ENCODE measurements at places on chromosomes 4 and X.

DNA sequence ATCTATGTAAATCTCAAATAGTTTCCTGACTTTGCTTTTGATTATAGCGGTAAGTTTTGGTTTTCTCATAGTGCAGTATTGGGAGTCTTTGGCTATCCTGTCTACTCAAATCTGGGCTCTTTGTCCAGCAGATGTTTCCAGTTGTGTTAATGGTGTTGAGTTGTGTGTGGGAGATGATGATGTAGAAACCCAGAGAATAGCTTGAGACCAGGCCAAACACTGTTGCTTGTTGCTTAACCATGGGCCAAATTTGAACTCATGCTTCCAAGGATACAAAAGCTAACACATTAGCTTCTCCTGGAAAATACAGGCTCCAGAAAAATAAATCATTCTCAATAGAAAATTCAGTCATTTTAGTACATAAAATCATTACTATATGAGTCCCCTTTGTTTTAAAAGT lies 82.6 kb upstream of the GYPA start:
- no peak for DNase-seq
- no peak overlapping the region for H3K27ac ChIP-seq
- H3K4me1 ChIP-seq, result no peaks in the 10 kb centered on the region
- H3K27me3 ChIP-seq, result no peaks in the 10 kb centered on the region
- no peak overlapping the region for H3K4me3 ChIP-seq

- no peaks in the 10 kb centered on the region for H3K36me3 ChIP-seq
- DNase-seq, result peak; percentile 87
- no peaks in the 10 kb centered on the region for H3K27me3 ChIP-seq
- H3K27ac ChIP-seq, result no peak overlapping the region
- no peak overlapping the region for H3K4me3 ChIP-seq
Observed at GRCh38 chr4:6576512-6576911, 1.5 kb downstream of the MAN2B2 start.

DNA sequence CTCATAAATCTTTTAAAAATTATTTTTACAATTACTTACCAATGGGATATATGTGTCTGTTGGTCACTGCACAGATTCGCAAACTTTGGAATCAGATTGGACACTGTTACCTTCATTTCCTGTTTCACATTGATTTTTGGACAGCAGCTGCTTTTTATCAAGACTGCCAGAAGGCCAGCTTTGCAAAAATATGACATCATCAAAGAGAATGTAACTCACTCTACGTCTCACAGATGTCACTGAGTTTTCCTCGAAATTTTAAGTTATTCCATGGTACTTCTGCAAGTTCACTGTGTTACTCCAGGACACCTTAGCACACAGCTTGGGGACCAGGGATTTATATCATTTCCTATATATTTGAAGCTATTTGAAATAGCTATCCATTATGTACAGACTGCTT lies 31.8 kb upstream of the MAGEB2 start:
- no peak for DNase-seq
- H3K27me3 ChIP-seq, result no peaks in the 10 kb centered on the region
- no peak overlapping the region for H3K27ac ChIP-seq
- no peaks in the 10 kb centered on the region for H3K4me1 ChIP-seq

DNA sequence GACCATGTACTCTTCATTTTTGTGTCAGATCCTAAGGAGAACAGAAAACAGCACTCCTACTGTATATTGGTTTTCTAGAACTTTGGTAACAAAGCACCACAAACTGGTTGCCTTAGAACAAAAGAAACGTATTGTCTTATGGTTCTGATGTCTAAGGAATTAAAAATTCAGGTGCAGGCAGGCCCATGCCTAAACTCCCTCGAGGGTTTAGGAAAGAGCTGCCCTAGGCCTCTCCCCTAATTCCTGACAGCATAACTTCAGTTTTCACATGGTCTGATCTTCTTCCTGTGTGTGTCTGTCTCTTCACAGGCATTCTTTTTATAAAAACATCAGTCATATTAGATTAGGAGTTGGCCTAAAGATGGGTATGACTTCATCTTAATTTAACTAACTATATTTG lies 1093.6 kb downstream of the TECRL start:
- no peaks in the 10 kb centered on the region for H3K4me1 ChIP-seq
- no peak for DNase-seq
- no peak overlapping the region for H3K27ac ChIP-seq
- no peaks in the 10 kb centered on the region for H3K27me3 ChIP-seq
- no peak overlapping the region for H3K4me3 ChIP-seq
- H3K36me3 ChIP-seq, result no peaks in the 10 kb centered on the region

- no peaks in the 10 kb centered on the region for H3K27me3 ChIP-seq
- H3K4me3 ChIP-seq, result no peak overlapping the region
- no peak overlapping the region for H3K27ac ChIP-seq
- no peaks in the 10 kb centered on the region for H3K4me1 ChIP-seq
- H3K36me3 ChIP-seq, result 0 out of 2 replicates have a peak, but pooled peaks cover under 1% of the 10 kb centered on the region
Observed at GRCh38 chr4:36187723-36188333, 56.5 kb downstream of the ARAP2 start.

Data from PC-9 (cell line).